ENCODE measurements at places on chromosomes 7 and 10. TPM values are rescaled to one million over a fixed set of nuclear protein-coding genes. Genes with fewer than 3 reads are reported as not detected.

- no peak for DNase-seq
Measured at GRCh38 chr10:76001461-76001860, 570.0 kb downstream of the LRMDA start.

The MKX gene
- total RNA-seq: 2.3 TPM

The CYP2C9 gene
- 4.9 TPM for total RNA-seq

DNA sequence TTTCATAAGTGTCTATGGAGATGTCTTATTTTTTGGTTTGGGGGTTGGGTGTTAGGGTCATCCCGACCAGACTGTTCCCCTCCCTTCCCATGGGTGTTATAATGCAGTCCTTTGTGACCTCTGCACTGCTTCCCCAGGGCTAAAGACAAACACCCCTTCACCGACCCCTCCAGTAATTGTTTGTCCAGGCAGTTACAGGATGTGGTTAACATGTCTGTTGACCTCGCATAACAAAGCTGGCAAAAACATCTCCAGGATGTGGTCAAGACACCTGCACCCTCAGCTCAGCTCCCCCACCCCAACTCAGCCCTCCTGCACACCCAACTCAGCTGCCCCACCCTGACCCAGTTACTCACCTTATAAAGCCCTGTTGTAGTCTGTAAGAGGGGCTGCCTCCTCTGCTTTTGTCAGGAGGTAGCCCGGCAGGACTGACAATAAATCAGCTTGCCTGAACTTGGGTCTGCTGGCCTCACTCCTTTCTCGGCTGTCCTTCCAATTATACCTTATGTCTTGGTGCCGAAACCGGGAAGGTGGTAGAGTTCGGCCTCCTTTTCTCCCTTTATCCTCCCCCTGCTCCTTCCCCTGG, 102.2 kb downstream of the ZNF92 start:
- DNase-seq: peak; percentile 19

DNA sequence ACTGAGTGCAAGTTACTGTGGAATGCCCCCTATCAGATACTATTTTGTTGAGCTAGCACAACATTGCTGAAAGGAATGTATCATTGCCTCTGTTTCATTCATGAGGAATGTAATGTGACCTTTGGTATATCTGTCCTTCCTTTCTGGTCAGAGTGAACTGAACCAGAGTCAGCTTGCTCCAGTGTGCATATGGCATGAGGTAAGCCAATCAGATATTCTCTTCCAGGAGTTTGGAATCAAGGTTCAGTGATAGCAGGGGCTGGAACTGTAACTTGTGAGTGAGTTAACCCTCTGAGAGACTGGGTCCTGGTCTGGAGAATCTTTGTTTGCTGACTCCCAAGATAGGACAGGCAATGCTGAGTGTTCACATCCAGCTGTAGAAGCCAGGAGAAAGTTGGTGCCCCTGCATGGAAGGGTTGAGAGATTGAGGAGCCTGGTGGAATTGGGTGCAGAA, 45.3 kb upstream of the OSBPL3 start:
- peak; percentile 44 for DNase-seq

GRCh38 chr10:97090035-97090434, 95.7 kb downstream of the SLIT1 start:
- no peak for DNase-seq

DNA sequence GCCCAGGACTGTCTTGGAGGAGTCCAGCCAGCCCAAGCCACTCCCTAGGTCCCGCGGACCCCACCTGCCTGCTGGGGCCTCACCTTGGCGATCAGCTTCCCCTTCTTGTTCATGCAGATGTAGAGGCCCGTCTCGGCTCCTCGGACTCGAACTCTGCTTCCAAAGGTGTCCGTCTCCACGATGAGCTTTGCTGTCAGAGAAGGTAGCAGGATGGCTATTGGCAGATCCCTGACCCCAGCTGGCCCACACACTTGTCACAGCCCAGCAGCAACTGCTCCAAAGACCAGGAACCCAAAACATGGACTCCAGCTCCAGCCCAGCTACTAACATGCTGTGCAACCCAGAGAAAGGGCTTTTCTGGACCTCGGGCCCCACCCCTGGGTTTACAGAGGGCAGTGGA, 4.5 kb downstream of the FGF8 start:
- DNase-seq: no peak

The PILRA gene
- total RNA-seq: 3.1 TPM

- peak; percentile 7 for DNase-seq
Measured at GRCh38 chr10:98536551-98536950, 89.8 kb upstream of the HPS1 start.

The GOLGA7B gene
- total RNA-seq: 1.0 TPM
